ENCODE measurements at places on chromosomes 1 and 21.

DNA sequence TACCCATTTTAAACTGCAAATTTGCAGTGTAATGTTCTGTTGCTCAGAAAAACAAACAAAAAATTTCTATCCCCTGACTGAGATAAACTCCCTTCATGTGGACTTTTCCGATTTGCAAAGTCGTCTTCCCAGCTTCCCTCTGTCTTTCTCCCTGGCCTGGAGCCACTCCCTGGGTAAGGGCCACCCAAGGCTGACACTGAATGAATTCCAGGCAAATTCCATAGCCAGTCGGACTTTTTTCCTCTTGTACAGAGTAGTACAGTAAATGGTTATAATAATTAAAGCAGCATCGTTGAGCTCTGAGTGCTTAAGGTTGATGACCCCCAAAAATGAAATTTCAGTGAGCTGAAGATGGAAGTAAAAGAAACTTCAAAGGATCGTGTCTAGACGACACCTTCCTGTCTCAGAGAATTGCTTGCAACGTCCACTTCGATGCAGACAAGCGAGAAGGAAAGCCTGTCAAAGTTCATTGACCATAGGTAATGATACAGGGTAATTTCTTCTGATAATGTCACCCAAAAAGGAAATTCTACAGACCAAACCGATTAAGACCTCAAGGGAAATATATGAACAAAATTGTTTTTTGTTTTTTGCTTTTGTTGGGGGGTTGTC lies 33.6 kb upstream of the LHX8 start:
- no peak for DNase-seq

GRCh38 chr1:157400766-157401165 lies 151.5 kb downstream of the FCRL5 start:
- DNase-seq: no peak

DNA sequence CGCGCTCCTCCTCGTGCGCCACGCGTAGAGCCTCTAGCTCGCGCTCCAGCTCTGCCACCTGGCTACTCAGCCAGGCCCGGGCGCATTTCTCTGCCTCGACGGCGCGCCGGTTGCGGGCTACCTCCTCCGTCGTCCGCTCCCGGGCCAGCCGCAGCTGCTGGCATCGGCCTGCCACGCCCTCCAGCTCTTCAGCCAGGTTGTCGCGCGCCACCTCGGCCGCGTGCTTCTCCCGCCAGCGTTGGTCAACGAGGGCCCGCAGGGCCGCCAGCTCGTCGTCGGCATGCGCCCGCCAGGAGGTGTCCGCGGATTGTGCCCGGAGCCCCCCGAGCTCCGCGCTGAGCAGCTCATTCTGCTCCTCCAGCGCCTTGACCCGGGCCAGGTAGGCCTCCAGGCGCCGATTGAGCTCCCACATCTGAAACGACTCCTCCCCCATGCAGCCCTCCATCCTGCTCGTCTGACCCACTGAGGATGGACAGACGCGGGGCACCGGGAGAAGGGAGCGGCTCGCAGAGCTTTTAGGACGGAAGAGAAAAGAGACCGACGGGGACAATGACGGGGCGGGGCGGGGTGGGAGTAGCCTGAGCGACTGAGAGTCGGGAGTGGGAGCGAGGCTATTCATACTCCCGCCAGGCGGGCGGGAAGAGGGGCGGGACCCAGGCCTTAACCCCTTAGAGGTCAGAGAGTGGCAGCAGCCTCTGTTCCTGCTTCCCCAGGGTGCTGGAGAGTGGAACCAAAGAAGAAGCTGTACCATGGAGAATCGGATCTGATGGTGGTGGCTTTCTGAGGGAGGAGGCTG lies at the start of gene NES:
Gene NES (minus strand): TSS at position 588 of the 796 bp plus-strand sequence. CDS start 143 bp downstream, at position 445.
- peak; percentile 67 for DNase-seq

GRCh38 chr1:246333855-246334254 lies 173.2 kb downstream of the SMYD3 start:
- no peak for DNase-seq

DNA sequence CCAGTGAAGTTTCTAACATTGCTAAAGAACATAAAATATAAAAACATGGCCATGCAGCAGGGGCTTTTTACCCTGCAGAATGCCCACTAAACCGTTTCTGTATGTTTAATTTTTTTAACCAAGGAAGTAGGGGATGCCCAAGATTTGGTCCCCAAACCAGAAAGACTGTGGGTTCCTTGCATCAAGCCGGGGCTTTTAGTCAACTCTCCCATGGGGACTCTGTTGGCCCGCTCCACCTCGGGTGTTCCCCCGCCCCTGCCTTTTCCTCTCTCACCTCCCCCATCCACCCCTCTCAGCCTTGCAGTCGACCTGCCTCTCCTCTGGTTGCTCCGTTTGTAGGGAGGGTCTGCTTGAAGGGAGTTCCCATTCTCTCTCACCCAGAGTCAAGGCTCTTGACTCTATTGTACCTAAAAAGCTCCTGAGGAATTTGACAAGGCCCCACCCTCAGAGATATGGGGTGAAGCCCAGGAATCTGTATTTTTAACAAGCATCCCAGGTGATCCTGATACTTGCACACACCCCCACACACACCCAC lies 117.5 kb downstream of the TOMM20 start:
- no peak for DNase-seq

GRCh38 chr21:32645261-32646182 lies 33.3 kb upstream of the CFAP298 start:
- no peak for DNase-seq

DNA sequence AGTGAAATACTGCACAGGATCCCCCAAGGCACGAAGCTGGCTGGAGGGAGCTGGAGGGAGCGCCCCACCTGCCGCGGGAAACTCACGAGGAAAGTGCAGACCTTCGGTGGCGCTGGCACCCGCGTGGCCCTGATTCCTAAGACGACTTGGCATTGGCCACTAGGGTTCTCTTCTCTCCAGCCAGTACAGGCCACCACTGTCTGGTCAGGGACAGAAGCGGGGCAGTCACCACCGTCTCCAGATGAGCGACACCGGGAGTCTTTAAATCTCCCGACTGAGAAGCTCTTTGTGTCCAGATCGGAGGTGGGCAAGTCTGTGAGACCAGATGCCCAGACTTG lies 19.2 kb upstream of the CHIA start:
- DNase-seq: no peak

Data from GM23248 (cell line).